ENCODE measurements at places on chromosomes 2 and 18.

DNA sequence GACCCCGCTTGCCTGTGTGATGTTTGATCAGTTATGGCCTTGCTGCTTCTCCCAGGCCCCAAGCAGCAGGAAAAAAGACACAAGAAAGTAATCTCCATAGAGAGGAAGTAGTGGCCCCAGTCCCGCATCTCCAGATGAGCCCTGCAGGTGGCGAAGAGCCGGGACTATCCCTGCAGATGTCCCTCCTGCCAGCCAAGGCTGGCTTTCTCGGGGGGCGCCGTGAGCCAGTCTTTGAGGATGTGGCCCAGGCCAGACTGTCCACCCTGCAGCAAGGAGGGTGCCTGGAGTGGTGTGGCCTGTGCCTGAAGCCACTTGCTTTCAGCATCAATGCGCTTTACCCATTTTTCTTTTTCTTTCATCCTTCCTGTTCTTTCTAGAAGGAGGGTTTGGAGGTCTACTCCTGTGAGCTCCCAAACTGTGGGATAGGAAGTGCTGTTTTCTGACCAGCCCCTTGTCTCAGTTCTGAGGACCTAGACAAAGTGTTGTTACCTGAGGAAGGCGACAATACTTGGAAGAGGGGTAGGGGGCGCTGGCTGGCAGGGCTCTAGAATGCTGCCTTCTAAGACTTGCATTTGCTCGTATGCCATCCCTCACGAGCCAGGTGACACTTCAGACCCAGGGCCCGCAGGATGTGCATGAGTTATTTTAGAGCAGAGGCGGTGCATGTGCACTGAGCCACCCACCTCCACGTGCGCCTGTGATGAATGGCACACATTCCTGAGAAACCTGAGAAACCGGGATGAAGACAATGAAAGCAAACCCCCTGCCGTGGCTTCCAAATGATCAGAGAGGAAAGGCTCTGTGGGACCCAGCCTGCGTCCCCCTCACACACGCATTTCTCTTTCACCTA, 255.8 kb downstream of the FBXO15 start:
- no peak for DNase-seq

DNA sequence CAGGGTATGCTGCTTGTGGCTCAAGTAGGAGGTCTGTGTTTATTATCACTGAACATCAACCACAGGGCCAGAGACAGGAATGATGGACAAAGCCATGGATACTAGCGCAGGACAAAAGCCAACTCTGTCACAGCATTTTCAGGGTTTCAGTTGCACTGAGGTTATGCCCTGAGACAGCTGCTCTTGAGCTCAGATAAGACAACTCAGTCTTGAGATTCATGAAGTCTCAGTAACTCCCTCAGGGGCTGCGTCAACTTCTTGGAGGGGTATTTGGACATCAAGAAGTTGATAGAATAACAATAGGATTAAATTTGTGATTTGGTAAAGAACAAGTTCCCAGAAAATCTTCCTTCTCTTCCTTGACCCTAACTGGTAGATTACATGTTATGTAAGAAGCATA, 287.0 kb upstream of the SLC14A2 start:
- DNase-seq = no peak

GRCh38 chr2:183112577-183112976, 11.7 kb upstream of the NUP35 start:
- no peak for DNase-seq

DNA sequence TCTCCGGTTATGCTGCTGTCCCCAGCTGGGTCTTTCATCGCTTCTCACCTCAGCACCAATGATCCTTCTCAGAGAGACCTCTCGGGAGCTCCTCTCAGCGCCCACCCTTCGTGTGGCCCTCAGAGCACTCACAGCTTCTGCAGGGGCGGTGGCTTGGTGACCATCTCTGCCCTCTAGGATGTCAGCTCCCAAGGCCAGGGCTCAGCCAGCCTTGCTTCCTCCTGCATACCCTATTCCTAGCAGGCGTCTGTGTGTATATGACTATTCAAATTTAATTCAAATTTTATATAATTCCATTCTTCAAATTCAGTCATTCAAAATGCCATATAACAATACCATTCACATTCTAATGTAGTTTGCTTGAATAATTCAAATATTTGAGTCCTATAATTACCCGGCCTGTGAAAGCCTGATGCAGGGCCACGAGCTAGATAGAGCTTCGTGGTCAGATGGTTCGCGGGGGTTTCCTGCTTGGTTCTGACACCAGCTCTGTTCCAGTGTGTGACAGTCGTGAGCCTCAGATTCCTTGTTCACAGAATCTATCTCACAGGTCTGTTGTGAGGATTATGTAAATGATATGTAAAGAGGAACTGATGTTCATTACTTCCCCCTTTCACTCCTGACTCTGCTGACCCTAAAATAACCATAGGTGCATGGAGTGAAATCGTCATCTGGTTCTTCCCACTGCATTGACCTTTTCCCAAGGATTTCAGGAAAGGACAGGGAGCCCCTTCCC, 94.0 kb upstream of the CNGA3 start:
- DNase-seq = no peak

DNA sequence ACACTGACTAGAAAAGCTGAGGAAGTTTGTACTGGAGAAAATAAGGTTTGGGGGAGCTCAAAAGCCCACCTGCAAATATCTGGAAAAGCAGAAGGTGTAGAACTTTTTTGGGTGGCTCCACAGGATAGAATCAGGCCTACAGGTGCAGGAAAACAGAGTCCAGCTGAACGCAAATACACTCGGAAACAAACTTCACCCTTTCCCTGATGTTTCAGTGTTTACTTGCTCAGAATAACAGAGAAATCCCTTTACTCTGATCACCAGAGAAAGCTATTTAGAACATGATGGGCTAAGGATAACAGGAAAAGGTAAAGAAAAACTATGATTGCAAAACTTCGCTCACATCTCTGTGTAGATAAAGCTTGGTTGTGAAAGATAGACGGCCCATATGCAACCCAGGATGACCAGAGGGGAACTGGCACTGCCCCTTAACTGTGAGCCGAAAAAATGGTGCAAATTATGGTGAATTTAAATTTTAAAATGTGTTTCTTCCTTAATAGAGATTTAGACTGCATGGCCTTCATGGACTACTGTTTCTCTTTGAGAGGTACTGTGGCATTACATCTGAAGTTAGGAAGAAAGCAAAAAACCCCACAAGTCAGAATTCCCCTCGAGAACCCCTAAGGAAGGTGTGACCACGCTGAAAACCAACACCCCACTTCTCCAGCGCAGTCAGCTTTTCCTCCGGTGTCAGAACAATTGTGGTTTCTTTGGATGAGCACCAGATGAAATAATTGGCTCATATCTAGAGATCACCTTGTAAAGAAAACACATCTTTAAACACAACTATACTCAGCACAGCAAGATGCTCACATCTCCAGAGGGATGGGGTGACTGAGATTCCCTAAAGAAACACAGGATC, 84.5 kb upstream of the TMEM247 start:
- DNase-seq = no peak

DNA sequence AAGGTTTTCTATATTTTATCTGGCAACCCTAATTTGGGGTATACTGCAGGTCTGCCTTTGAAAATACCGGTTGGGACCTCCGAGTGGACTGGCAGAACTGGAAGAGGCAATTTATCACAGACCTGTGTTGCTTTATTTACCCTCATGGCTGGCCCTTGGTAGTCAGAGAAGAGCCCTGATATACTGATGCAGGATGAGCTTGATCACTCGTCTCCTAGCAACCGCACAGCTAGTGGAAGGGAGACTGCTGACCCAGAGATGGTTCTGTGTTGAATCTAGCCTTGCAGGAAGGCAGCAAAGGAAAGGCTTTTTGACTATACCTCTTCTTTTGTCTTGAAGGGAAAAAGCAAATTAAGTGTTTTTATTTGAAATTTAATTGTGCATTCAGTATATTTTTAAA, 154.7 kb downstream of the EML6 start:
- no peak for DNase-seq

DNA sequence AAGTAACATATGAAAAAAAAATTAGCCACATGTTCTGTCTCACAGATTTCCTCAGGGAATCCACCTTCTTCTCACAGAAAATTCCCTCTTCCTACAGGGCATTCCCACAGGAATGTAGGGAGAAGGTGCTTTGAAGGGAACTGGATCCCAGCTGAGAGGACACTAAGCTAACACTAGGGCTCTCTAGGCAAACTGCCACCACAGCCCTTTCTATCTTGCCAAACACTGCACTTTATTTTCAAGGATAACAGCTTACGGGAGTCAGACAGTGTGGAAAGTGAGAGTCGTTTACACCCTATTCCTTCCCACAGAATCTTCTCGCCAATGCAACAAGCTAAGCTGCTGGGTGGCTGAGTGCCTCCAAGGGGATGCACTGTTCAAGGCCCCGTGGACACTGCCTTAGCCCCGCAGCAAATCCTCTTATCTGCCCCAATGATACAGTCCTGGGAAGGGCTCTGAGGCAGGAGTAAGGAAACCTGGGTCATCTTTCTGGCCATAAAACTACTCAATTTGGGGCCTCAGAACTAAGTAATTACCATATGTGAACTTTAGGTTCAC, 76.9 kb downstream of the CCDC93 start:
- no peak for DNase-seq

- no peak for DNase-seq
Observed at GRCh38 chr2:14996351-14997014, 364.0 kb downstream of the LRATD1 start.

DNA sequence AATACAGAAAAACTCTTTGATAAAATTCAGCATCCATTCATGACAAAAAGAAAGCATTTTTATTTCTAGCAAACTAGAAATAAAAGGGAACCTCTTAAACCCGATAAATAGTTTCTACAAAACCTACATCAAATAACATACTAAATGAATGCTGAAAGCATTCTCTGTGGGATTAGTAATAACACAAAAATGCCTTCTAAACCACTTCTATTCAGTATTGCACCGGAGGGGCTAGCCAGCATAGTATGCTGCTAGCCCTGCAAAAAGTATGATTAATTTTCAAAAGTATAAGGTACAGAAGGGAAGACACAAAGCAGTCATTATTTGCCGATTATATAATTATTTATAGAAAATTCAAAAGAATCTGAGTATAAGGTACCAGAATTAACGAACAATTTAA, 145.2 kb downstream of the DTNB start:
- DNase-seq = no peak

DNA sequence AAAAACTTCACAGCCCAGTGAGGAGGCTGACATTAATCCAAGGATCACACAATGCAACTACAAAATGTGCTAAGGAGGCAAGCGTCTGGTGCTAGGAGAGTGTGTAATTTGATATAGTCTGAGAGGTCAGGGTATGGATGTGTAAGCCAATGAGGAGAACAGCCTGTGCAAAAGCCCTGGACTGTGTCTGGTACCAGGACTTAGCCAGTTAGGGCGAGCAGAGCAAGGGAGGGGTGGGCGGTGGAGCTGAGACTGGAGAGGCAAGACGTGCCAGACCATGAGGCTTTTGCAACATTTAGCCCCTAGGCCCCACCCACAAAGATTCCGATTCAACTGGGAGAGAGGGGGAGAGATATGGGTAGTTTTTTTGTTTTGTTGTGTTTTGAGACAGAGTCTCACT, 33.5 kb upstream of the SPRED2 start:
- no peak for DNase-seq

- DNase-seq = no peak
Observed at GRCh38 chr2:129334128-129334527, 645.3 kb upstream of the RAB6C start.

GRCh38 chr2:52107124-52107523, 1075.2 kb upstream of the NRXN1 start:
- DNase-seq = no peak

DNA sequence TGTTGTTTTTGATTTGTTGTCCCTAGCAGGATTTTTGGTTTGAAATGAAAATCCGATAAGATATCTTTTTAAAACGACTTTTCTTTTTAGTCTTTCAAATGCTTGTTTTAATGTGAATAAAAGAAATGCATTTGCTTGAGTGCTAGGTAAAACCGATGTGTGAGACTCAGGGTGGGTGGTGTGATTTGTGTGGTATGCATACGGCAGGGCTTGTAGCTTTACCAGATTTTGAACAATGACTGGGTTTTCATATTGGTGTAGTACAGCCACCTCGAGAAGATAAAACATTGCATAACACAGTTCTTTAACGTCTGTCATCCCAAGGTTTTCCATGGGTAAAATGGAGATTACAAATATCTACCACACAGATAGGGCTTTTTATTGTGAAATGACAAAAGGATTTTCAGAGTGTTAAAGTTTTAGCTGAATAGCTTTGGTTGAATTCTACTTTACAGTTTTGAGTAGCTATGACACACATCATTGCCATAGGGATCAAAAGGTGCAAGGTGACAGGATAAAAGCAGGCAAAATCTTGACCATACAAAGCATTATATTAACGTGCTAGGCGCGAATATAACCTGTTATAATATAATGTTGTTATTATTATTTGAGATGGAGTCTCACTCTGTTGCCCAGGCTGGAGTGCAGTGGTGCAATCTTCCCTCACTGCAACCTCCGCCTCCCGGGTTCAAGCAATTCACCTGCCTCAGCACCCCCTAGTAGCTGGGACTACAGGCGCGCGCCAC, 824 bp upstream of the ZNF638 start:
- no peak for DNase-seq

GRCh38 chr2:191343796-191344338, 98.7 kb downstream of the MYO1B start:
- no peak for DNase-seq

DNA sequence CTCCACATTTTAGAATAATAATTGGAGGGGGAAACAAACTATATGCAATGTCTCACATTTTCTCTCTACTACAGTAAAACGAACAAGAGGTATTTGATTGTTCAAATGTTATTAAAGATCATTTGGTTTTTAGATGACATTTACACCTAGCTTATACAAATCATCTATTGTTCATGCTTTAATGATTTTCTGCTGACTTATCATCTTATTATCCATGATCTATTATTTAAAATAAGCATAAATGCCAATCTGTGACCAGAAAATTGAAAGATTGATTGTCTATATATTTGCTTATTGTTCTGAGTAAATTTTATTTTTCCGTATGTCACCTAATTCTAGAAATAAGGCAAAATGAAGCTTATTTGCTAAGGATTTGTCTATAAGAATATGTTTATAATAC, 537.2 kb downstream of the KCNJ3 start:
- no peak for DNase-seq

DNA sequence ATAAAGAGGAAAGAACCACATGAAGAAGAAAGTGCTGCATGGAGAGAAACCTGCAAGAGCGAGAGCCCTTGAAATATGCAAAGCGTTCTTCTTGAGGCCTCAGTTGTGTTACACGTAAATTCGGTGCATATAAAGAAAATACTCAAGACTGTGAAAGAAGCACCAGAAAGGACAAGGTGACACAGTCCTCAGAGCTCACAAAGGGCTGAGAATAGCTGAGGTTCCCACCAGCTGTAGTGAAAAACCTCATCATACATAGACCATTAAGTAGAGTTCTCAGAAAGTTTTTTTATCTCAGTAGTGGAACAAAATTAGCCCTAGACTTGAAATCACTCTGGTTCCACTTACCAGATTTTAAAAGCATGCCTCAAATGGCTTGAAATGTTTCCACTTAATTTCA, 980.7 kb upstream of the CRIM1 start:
- DNase-seq = no peak

Data from activated T-cell treated with anti-CD3 and anti-CD28 coated beads for 48 hours (primary cell).